ENCODE measurements at places on chromosomes 12 and 14.

- DNase-seq: no peak
Observed at GRCh38 chr12:52214421-52214802, 18.6 kb upstream of the KRT7 start.

GRCh38 chr12:62192180-62192902 is 67.9 kb upstream of the USP15 start:
- DNase-seq: peak; percentile 93

GRCh38 chr14:50791201-50791600 is 39.8 kb downstream of the NIN start:
- DNase-seq: no peak

GRCh38 chr12:12518464-12518845 is 44.2 kb downstream of the DUSP16 start:
- DNase-seq: no peak

DNA sequence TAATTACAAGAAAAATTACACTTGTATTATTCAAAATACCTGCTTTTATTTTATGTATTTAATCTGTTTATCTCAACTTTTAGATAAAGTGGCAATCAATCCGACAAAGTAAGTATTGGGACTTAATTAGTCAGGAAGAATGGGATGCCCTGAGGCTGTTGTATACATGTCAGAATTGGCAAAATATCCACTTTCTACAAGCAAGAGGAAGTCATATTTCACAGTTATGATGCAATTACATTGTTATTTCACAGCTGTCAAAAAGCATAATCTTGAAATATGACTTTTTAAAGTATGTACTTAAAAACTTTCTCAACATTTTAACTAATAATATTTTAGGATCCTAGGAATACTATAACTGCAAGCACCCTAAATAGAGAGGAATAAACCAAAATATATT is 357.1 kb upstream of the MGAT4C start:
- peak; percentile 87 for DNase-seq

DNA sequence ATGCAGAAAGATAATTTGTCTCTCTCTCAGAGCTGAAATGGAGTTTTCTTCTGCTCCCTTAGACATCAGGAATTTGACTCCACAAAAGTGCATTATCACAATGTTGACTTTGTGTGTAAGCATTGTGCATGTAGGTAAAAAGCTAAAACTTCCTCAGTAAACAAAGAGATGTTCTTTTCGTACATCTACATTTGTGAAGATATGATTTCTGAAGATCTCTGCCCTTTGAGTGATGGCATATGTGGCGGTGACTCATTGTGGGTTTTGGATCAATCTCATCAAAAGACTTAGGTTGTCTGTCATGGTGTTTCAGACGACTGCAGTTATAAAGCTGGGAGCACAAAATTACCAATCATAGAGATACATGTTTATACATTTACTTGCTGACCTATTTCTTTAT is 411.4 kb upstream of the LMO3 start:
- no peak for DNase-seq

DNA sequence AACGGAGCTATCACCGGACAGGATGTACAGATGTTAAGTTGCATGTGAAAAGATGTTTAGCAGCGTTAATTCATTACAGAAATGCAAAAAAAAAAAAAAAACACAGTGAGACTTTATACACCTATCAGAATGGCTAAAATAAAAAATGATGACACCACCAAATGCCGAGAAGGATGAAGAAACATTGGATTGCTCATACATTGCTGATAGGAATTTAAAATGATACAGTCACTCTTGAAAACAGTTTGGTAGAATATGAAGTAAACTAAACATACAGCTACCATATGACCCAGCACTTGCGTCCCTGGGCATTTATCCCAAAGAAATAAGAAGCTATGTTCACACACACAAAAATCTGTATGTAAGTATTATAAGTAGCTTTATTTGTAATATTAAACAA is 574.1 kb downstream of the SLC16A7 start:
- no peak for DNase-seq

- DNase-seq: peak; percentile 38
Observed at GRCh38 chr14:74705613-74706500, 7.0 kb downstream of the AREL1 start.

- no peak for DNase-seq
Observed at GRCh38 chr12:34347367-34347766, 325.1 kb downstream of the ALG10 start.

- DNase-seq: no peak
Observed at GRCh38 chr14:53807542-53807941, 149.1 kb downstream of the BMP4 start.

GRCh38 chr12:115057445-115057844 is 373.5 kb upstream of the TBX3 start:
- DNase-seq: no peak

GRCh38 chr12:14769466-14769968 is 33.8 kb downstream of the WBP11 start:
- peak; percentile 46 for DNase-seq

DNA sequence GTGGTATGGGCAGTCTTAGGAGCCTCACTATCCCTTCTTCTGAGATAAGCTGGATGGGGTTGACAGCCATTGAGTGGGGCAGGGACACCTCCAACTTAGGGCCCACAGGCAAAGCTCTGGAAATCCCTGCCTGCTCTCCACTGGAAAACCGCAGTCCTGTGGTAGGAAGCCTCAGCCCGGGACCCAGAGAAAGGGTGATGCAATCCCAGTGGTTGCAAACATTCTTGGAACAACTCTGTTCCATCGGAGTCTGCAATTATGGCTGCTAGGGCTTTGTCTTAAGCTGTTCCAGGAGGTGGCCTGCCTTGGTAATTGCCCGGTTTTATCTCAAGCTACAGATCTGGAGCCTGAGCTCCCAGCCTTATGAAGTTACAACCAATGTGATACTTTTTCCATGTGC is 133.4 kb downstream of the DICER1 start:
- peak; percentile 78 for DNase-seq

DNA sequence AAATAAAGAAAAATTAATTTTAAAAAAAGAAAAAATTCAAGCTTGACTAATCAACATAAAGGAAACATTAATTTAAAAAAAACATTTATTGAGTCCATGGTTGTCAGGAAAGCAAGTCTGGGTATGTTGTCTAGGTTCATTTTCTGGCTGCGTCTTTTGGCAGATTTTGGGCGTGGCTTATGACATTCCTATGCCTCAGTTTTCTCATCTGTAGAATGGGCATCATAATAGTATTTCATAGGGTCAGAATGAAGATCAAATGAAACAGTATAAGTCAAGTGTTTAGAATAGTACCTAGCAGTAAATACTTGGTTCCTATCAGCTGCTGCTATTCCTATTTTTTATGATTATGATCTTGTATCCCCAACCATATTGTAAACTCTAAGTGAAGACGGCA is 40.5 kb downstream of the MYO1H start:
- DNase-seq: no peak

DNA sequence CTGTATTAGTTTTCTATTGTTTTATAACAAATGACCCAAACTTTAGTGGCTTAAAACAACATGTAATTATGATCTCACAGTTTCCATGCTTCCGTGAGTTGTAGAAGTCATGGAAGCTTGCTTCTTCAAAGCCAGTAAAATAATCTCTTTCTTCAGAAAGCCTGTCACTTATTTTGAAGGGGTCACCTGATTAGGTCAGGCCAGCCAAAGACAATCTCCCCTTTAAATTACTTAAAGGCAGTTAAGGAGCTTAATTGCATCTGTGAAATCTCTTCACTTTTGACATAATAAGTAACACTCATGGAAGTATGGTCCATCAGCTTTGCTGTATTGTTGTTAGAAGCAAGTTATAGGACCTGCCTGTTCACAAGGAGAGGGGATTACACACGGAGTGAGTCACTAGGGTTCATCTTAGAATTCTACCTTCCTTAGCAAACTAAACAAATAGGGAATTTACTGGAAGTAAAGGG is 89.8 kb downstream of the FAR2 start:
- DNase-seq: no peak

DNA sequence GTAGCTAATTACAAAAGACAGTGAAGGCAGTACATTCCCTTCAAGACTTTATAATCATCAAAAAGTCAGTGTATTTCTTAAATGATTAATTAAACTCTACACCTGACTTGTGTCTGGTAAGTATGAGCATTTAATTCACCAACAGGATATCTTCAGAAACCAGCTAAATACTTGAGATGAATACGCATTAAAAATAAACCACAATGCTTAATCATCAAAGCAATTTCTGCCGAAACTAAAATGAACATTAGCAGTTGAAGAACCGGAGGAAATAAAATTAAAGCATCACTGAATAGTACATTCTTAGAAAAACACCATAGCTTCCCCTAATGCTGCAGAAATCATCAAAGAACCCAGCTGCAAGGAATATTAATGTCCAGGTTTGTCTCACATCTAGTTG is 32.7 kb downstream of the SLC25A21 start:
- no peak for DNase-seq

DNA sequence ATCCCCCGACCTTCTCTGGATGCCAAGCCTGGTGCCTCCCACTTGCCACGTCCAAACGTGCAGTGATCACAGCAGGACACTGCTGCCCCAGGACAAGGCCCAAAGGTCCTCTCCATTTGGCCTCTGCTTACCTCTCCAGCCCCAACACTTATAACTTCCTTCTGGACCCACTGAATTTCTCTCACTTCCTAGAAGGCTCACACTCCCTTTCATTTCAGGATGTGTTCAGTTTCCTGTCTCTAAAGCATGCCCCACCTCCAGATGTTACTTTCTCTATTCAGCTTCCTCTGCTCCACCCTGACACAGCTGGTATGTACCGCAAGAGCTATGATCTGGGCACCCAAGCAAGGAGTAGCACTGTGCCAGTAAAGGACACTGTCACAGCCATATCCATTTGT is 33.0 kb downstream of the CDKL1 start:
- no peak for DNase-seq

GRCh38 chr12:43370263-43370662 is 181.7 kb downstream of the ADAMTS20 start:
- peak; percentile 84 for DNase-seq

- DNase-seq: no peak
Observed at GRCh38 chr12:20832911-20833310, 22.4 kb downstream of the SLCO1B3 start.

- no peak for DNase-seq
Observed at GRCh38 chr14:27372771-27373170, 774.9 kb upstream of the NOVA1 start.

- DNase-seq: no peak
Observed at GRCh38 chr12:116106870-116107269, 170.6 kb downstream of the MED13L start.

DNA sequence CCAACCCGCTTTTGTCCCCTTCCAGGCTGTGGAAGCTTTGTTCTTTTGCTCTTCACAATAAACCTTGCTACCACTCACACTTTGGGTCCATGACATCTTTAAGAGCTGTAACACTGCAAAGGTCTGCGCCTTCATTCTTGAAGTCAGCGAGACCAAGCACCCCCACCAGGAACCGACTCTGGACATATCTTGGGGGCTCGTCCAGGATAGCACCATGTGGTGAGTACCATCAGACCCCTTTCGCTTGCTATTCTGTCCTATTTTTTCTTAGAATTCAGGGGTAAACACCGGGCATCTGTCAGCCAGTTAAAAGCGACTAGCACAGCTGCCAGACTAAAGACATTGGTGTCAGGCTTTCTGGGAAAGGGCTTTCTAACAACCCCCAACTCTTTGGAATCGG is 137.6 kb upstream of the PPFIA2 start:
- DNase-seq: peak; percentile 8

DNA sequence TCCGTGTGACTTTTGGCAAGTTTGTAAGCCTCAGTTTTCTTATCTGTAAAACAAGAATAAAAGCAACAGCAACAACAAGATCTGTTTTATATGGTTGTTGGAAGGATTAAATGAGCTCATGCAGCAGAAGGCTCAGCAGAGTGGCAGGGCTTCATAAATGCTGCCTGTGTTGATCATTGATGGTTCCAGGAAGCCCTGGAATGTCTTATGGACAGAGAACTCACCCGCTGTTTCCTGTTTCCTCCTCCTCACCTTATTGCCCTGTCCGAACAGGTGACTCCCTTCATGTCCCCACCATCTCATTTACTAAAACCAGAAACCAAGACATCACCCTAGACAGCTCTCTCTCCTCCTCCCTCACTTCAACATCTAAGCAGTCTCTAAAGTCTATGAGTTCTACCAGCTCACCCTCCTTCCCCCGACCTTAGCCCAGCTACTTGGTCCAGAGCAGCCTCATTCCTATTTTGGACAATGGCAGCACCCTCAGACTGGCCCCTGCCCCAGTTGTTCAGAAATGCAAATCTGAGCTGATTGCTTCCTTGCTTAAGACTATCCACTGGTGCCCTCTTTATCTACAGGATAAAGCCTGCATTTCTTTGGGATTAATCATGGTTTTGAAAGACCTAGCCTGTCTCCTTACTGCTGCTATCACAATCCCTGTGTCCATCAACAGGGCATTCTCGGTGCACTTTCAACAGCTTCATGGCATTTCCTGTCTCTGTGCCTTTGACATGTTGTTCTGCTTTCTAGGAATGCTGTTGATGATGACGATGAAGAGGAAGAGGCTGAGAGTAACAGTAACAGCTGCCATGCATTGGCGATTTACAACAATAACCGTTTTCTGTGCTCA is 21.4 kb upstream of the GSG1 start:
- DNase-seq: peak; percentile 56

- peak; percentile 24 for DNase-seq
Observed at GRCh38 chr12:110286623-110287022, 5.6 kb downstream of the ATP2A2 start.

DNA sequence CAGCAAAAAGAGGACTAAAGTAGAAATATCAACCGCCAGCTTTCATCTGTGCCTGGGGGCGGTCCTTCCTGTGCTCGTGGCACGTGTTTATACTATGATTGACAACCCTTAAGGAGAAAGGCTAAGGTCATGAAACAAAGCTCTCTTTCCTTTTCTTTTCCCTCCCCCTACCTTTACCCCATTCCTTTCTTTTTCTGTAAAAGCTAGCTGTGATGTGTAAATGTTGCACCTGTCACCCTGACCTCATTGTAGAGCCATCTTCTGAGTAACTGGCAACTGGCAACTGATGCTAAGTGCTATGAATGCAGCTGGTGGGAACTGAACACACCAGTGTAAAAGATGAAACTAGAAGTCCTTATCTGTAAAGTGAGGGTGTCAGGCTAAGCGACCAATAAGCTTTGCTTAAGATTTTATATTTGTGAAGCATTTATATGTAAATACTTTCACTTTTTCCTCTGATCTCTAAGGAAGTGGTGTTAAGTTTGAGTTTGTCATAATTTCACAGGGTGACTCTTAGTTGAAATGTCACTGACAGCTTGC is 102.8 kb upstream of the BCAT1 start:
- DNase-seq: no peak

GRCh38 chr14:104640681-104641080 is 36.1 kb upstream of the TMEM179 start:
- no peak for DNase-seq

DNA sequence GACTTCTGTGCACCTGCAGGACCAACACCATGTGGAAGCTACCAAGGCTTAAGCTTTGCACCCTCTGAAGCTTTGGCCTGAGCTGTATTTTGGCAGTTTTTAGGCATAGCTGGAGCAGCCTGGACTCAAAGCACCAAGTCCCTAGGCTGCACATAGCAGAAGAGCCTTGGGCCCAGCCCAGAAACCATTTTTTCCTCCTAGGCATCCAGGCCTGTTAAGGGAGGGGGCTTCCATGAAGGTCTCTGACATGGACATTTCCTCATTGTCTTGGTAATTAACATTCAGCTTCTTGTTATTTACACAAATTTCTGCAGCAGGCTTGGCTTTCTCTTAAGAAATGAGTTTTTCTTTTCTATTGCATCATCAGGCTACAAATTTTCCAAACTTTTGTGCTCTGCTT is 475.8 kb upstream of the FLRT2 start:
- DNase-seq: no peak

GRCh38 chr12:88854260-88854659 is 274.0 kb upstream of the KITLG start:
- peak; percentile 63 for DNase-seq

GRCh38 chr14:54638135-54638446 is 71.2 kb downstream of the SAMD4A start:
- peak; percentile 84 for DNase-seq

Data from adipocyte (in vitro differentiated cells).